T-cell (primary cell): ENCODE measurements at places on chromosomes 7 and 10. TPM values are rescaled to one million over a fixed set of nuclear protein-coding genes. Genes with fewer than 3 reads are reported as not detected.
A peak's percentile ranks its signal among the peaks of the same experiment; 100 is the strongest.

SEMA3A gene
- 0.15 TPM for total RNA-seq

- peaks cover 3% of the 10 kb centered on the region for H3K27me3 ChIP-seq
- H3K27ac ChIP-seq: no peak overlapping the region
- no peak for DNase-seq
- H3K4me1 ChIP-seq: no peaks in the 10 kb centered on the region
- H3K36me3 ChIP-seq: no peaks in the 10 kb centered on the region
These were observed 456.1 kb upstream of the FOXK1 start for GRCh38 chr7:4225881-4226523.

- no peaks in the 10 kb centered on the region for H3K36me3 ChIP-seq
- no peak overlapping the region for H3K27ac ChIP-seq
These were observed 197.5 kb downstream of the GPAM start for GRCh38 chr10:111986079-111986478.

MRC1 gene
- total RNA-seq: 0.53 TPM

GRCh38 chr7:77258014-77258413 lies 58.4 kb upstream of the FGL2 start:
- DNase-seq: no peak
- no peaks in the 10 kb centered on the region for H3K4me1 ChIP-seq
- H3K36me3 ChIP-seq: peaks cover 3% of the 10 kb centered on the region
- H3K27me3 ChIP-seq: no peaks in the 10 kb centered on the region
- no peak overlapping the region for H3K4me3 ChIP-seq

DNA sequence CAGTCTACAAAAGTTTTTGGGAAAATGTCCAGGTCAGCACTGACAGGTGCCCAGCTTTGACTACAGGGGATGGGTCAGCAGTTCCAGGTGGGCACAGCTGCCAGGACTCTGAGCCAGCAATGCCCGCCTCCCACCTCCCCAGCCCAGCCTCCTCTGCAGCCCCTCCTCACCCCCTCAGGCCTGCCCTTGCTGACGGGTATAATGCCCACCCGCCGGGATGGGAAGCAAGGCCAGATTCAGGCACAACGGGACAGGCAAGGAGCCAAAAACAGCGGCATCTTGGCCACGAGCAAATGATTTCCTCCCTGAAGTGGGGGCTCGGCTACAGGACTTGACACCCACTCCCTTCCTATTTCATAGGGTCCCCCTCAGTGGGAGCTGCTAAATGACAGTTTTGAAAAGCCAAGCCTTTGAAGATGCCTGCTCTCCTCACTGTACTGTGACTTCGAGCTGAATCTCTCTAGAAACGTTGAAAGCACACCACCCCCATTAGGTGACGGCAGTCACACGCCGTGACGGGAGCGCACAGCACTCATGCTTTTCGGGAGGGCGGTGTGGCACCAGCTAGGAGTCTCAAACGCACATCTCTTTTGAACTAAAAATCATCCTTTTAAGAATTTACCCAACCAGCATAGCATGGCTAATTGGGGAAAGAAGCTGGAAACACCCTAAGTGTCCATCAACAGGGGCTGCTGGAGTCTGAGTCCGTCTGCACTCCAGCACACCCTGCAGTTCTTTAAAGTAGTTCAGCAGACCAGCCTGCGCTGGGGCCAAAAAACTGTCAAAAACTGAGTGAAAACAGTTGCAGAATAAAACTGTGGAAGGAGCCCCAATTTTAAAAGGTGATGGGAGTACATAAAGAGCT lies 29.6 kb downstream of the MAD1L1 start:
- H3K27me3 ChIP-seq: no peaks in the 10 kb centered on the region
- no peak overlapping the region for H3K4me3 ChIP-seq
- no peak overlapping the region for H3K27ac ChIP-seq
- peaks cover 22% of the 10 kb centered on the region for H3K36me3 ChIP-seq

GRCh38 chr10:35359873-35360272 lies 23.6 kb downstream of the CCNY start:
- H3K4me1 ChIP-seq: peaks cover 9% of the 10 kb centered on the region
- DNase-seq: no peak
- no peak overlapping the region for H3K27ac ChIP-seq

- DNase-seq: no peak
- H3K27ac ChIP-seq: no peak overlapping the region
- H3K4me3 ChIP-seq: no peak overlapping the region
- H3K36me3 ChIP-seq: no peaks in the 10 kb centered on the region
These were observed 458.6 kb downstream of the PLXNA4 start for GRCh38 chr7:132117636-132118035.

DNA sequence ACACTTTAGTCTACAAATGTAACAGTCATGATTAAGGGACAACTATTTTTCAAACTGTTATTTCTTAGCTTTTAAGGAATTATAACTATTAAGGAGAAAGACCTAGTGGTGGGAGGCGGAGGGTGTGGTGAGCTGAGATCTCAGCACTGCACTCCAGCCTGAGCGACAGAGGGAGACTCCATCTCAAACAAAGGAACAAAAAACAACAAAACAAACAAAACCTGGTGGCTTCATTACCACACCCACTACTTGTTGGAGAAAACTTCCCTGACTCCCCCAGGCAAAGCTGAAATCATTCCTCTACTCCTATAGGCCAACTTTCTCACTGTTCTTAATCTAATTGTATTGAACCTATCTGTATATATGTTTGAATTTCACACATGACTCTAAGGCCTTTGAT lies 3.2 kb downstream of the POLR1F start:
- H3K4me1 ChIP-seq: peaks cover 17% of the 10 kb centered on the region
- DNase-seq: no peak
- no peaks in the 10 kb centered on the region for H3K36me3 ChIP-seq
- no peak overlapping the region for H3K4me3 ChIP-seq

DNA sequence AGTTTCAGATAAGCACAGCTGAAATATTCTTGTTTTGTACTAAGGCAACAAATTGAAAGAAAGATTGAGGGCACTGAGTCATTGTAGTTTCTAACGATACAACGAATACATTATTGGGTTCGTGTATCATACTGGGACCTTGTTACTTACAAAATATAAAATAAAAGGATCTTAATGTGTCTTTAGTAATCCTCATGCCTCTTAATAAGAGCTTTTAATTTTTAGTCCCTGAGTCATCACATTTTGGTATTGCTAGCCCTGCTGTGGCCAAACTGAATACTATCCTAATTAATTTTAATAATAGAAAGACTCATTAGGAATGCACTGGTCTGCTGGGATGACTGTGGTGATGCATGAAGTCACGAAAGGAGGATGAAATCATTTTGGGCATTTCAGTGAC lies 309.7 kb downstream of the EXOC4 start:
- H3K27ac ChIP-seq: no peak overlapping the region
- no peak overlapping the region for H3K4me3 ChIP-seq
- no peaks in the 10 kb centered on the region for H3K36me3 ChIP-seq
- DNase-seq: no peak

JCAD gene
- 0.32 TPM for total RNA-seq

GRCh38 chr7:45873355-45873754 lies 473 bp upstream of the CCDC201 start:
- no peak overlapping the region for H3K4me3 ChIP-seq
- no peaks in the 10 kb centered on the region for H3K36me3 ChIP-seq
- no peak for DNase-seq
- H3K27ac ChIP-seq: no peak overlapping the region
- H3K27me3 ChIP-seq: peaks cover 16% of the 10 kb centered on the region

CLRN3 gene
- total RNA-seq: not detected

SPDYE2B gene
- total RNA-seq: not detected

GRCh38 chr10:27527666-27528295 lies 23.7 kb downstream of the RAB18 start:
- no peak overlapping the region for H3K4me3 ChIP-seq
- no peak overlapping the region for H3K27ac ChIP-seq
- H3K4me1 ChIP-seq: peaks cover 15% of the 10 kb centered on the region
- no peak for DNase-seq

GRCh38 chr7:158820656-158821055 lies 8.7 kb downstream of the ESYT2 start:
- no peak overlapping the region for H3K4me3 ChIP-seq
- H3K27ac ChIP-seq: peak overlapping the region; percentile 52
- no peak for DNase-seq

GRCh38 chr7:121410829-121411596 lies 14.9 kb upstream of the FAM3C start:
- no peak overlapping the region for H3K27ac ChIP-seq
- H3K4me1 ChIP-seq: no peaks in the 10 kb centered on the region
- no peak overlapping the region for H3K4me3 ChIP-seq
- H3K36me3 ChIP-seq: no peaks in the 10 kb centered on the region
- DNase-seq: no peak
- H3K27me3 ChIP-seq: peaks cover 3% of the 10 kb centered on the region

- H3K27me3 ChIP-seq: no peaks in the 10 kb centered on the region
- H3K27ac ChIP-seq: no peak overlapping the region
- no peak overlapping the region for H3K4me3 ChIP-seq
- H3K36me3 ChIP-seq: peaks cover 3% of the 10 kb centered on the region
- DNase-seq: no peak
These were observed 46.2 kb downstream of the CUX1 start for GRCh38 chr7:101863598-101863997.

- H3K27ac ChIP-seq: no peak overlapping the region
- no peak overlapping the region for H3K4me3 ChIP-seq
- DNase-seq: no peak
- H3K4me1 ChIP-seq: no peaks in the 10 kb centered on the region
- no peaks in the 10 kb centered on the region for H3K27me3 ChIP-seq
- H3K36me3 ChIP-seq: peaks cover 14% of the 10 kb centered on the region
These were observed 25.7 kb upstream of the NDST2 start for GRCh38 chr10:73837072-73837471.

- DNase-seq: no peak
- H3K4me3 ChIP-seq: no peak overlapping the region
- H3K27ac ChIP-seq: no peak overlapping the region
- peaks cover 17% of the 10 kb centered on the region for H3K27me3 ChIP-seq
- no peaks in the 10 kb centered on the region for H3K36me3 ChIP-seq
These were observed 6.5 kb downstream of the MNX1 start for GRCh38 chr7:157003756-157004520.

DNA sequence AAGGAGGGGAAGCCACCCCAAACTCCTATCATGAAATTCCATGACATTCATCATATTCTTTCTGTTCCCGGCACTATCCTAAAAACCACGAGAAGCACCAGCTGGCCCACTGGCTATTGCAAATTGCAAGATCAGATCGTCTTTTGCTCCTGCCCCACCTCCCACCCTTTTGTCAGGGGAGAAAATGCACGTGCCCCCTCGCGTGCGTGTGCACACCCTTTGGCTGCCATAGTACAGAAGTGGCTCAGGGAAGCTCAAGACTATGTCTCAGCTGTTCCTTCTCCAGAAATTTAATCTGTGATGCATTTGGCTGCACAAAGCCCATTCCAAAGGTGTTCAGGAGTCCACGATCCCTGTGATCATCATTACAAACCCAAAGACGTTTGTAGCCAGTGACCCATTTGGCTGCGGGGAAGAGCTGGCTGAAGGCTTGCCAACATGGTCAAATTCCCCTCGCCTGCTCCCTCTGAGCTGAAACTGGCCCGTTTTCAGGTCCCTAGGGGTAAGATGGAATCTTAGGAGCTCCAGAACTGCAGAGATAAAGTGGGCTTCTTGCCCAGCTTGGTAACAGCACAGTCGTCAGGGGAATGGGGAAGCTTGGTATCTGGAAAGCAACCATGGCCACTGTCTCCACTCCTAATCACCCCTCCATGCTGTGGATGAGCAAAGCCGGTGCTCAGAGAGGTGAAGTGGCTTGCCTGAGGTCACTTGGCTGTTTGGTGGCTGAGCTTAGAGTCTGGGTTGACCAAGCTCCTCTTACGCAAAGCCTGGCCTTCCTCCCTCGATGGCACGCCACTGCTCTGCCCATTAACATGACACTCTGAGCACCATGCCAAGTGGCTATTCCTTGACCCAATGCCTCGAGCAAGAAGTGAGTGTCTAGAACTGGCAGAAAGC lies 155.4 kb downstream of the NEURL1 start:
- no peak overlapping the region for H3K27ac ChIP-seq
- no peaks in the 10 kb centered on the region for H3K4me1 ChIP-seq
- no peak overlapping the region for H3K4me3 ChIP-seq
- DNase-seq: no peak

GRCh38 chr10:34868589-34868988 lies 53.5 kb upstream of the PARD3 start:
- H3K36me3 ChIP-seq: no peaks in the 10 kb centered on the region
- H3K4me3 ChIP-seq: no peak overlapping the region
- H3K27ac ChIP-seq: no peak overlapping the region

PPIF gene
- total RNA-seq: 25.6 TPM

DNA sequence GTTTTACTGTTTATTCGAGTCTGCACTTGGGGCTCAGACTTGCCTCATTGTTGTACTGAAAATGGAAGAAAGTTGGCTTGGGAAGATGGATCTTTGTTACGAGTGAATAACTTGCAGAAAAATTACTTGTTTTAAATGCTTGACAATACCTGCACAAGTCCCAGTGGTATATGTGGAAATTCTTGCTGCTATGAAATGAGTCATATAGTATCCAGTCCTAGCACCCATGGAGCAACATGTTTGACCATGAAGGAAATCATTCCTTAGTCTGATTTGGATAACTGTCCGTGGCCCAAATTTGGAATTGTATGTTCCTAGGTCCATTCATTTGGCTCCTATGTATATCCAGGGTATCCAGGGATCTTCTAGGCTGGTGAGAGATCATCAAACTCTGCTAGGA lies 1096.8 kb downstream of the KCNMA1 start:
- no peaks in the 10 kb centered on the region for H3K4me1 ChIP-seq
- no peaks in the 10 kb centered on the region for H3K27me3 ChIP-seq
- no peak overlapping the region for H3K27ac ChIP-seq
- H3K4me3 ChIP-seq: no peak overlapping the region
- no peak for DNase-seq

DNA sequence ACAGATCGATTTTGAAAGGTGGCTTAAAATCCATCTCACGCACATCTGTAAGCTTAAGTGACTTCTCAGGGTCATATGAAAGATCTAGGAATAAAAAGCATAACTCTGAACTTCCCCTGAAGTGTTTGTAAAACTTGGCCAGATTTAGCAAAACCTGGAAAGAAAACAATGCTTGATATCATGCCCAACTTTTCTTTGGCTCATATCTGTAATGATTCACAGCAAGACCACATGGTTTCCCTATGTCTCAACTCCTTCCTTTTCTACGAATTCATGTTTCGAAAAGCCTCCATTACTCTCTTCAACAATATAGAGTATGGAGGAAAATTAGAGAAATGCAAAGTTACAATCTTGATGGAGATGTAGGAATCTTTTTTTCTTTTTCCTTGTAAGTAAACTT lies 20.1 kb upstream of the CABCOCO1 start:
- no peak overlapping the region for H3K4me3 ChIP-seq
- no peak overlapping the region for H3K27ac ChIP-seq
- H3K36me3 ChIP-seq: no peaks in the 10 kb centered on the region
- no peak for DNase-seq
- H3K27me3 ChIP-seq: no peaks in the 10 kb centered on the region
